ENCODE measurements at places on chromosomes 1 and 21.

GRCh38 chr1:117897551-117897950, 31.9 kb downstream of the GDAP2 start:
- no peak for DNase-seq

DNA sequence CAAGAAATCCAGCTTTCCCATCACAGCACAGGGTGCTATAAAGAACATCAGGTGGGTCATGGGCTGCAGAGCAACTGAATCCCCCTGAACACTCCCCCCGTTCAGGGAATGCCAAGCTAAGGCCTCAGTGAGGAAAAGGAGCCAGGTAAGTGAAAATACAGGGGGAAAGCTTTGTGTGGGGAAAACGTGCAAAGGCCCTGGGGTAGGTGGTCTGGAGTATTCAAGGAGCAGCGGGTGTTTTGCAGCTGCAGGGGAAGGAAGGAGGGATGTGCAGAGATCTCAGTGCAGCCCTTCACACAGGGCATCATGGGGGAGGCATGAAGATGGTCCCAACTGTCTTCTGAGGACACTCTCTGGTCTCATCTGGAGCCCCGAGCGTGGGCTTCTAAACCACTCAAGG, 119.2 kb downstream of the ETS2 start:
- DNase-seq, result no peak

DNA sequence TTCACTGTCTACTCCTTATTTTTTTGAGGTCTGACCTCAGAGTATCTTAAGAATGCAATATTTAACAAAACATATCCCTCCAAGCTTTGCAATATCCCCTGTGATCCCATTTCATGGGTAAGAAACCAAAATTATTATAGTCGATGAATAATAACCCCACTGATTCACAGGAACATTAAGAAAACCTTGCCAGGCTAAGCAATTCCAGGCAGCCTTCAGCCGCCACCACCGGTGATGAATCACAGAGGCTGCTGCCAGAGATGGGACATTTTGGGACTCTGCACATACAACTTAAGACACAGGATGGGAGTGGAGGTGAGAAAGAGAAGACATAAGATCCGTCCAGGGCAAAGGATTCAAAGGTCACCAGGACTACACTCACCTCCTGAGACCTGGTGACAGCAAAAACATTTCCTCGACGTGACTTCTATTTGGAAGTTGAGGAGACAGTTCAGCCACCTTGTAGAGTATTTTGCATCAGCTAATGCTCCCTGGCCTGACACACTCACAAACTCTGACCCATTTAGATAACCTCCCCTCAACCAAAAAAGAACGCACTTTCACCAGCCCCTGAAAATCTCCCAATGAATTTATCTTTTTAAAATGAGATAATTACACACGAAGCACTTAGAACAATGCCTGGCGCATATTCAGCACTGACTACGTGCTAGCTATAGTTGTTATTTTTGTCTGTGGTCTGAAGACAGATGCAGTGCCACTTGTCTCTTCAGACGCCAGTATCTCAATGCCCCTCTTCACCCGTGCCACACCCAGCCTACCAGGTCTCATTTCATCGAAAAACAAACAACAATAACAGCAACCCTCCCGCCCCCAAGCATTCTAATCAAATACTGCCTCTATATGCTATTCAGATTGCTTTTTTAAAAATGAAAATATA, 17.8 kb upstream of the OVAAL start:
- DNase-seq, result no peak

DNA sequence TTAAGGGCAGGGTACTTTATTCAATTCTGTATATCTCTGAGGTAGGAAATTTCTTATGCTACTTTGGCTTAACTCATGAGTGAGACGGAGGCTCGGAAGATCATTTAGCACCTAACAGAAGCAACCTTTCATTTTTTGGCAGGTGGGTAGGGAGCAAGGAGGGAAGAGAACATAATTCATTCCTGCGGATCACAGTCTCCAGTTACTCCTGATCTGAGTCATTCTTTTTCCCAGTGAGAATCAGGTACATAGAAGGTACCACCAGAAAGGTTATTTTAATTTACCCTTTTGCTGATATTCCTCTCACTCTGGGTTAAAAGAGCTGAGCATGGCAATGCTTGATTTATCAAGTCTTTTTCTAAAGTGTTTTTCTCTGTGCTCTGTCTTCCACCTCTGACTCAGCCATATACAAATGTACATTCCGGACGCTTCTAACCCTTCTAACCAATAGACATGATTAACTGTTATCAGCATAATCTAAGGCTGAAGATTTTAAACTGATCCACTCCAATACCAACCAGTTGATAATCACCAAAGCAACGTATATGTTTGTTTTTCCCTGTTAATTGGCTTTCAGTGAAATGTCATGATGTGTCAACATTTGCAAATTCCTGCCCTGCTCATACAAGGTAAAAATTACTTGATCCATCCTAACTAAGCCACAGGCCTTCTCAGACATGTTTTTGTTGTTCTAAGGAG, 271.7 kb downstream of the DUSP10 start:
- DNase-seq, result no peak

GRCh38 chr1:224380003-224380402, 23.3 kb downstream of the CNIH4 start:
- no peak for DNase-seq

DNA sequence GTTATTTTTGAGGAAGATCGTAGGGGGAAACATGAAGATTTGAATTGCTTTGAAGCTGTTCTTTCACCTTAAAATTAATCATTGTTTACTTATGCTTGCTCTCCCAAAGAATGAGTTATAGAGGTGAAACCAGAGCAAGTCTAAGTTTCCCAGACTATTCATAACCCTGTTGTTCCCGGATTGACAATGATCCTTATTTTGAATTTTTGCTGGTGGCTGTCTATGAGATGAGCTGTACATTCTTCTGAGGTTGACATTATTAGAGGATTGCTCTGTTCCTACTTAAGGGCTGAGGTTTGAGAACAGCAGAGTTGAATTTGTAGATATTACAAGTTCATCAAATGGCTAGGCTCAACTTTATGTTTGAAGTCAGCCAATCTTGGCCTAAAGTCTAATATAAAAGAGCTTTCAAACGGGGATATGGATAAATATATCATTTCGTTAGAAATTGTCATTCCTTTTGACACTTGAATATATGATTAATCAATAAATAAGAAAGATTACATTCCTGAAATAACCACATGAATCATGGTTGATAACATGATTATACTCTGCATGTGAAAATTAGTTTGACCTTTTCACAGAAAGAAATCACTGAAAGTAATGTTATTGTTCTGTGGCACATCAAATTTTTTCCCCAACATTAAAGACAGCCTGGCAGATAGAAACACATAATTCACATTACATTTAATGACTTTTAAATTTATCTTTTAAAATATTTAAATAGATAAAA, 19.1 kb upstream of the PDE4B start:
- no peak for DNase-seq

DNA sequence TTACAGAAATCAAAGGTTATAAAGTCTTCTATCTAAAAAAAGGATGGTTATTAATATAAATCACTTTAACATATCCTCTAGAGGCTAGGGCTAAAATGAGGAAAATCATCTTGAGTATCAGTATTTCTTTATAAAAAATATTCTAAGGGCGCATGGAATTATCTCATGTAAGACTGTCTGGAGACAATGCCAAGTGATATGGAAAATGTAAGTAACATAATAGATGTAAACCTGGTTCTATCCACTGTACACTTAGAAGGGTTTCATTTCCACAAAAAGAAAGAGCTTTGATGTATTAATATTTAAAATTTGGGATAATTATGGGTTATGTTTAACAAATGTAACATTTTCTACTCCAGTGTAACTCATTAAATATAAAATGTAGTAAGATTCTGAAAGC, 95.9 kb upstream of the DPH5 start:
- DNase-seq, result no peak

- DNase-seq, result no peak
Observed at GRCh38 chr1:177354247-177354646, 183.5 kb downstream of the BRINP2 start.

DNA sequence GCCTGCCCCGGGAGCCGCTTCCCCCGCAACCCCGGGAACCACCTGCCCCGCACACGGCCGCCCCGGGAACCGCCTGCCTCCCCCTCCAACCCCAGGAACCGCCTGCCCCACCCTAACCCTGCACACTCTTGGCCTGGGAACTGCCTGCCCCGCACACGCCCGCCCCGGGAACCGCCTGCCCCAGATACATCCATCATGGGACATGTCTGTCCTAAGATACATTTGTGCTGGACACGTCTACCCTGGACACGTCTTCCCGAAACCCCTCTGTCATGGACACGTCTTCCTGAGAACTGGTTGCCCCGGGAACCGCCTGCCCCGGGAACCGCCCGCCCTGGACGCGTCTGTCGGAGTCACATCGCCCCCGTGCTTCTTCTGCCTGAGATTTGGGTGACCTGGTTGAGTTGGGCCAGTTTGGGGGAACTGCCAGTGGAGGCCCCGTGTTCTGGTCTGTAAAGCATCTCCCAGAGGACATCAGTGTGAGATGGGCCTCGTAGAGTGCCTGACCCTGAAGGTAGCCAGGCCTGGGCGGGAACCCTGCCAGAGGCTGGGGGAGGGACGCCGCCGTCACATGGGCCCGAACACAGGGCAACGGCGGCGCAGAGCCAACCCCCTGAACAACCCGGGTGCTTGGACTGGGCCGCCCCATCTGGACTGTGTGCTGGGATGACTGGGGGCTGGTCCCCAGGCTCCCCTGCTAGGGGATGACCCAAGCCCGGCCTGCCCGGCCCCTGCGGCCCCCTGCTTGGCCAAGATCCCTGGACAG, 3.6 kb downstream of the PERM1 start:
- DNase-seq, result no peak

GRCh38 chr1:211842518-211842917, 12.0 kb upstream of the LPGAT1 start:
- DNase-seq, result no peak

DNA sequence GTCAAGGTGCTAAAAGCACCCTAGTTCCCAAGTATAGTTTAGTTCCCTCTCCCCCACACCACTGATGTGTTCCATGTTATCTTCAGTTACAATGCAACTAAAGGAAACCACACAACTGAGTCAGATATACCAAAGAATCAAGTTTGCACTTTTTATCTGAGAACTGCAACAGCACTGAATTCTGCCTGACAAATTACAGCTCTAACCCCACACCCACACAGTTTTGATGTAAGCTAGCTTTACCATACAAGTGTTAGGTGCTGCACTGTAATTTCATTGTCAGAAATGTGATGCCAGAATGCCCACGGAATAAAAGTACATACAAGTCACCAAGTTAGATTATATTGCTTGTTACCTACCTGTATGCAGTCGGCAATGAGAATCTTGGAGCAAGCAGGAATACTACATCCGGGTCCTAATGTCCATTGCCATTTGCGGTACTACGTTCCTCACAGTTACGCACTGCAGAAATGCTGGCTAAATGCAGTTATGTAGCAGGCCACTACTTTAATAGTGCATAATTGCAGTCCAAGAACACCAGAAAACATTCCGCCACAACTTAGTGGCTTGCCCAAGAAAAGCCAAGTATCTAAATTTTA, 12.1 kb downstream of the SFPQ start:
- no peak for DNase-seq

DNA sequence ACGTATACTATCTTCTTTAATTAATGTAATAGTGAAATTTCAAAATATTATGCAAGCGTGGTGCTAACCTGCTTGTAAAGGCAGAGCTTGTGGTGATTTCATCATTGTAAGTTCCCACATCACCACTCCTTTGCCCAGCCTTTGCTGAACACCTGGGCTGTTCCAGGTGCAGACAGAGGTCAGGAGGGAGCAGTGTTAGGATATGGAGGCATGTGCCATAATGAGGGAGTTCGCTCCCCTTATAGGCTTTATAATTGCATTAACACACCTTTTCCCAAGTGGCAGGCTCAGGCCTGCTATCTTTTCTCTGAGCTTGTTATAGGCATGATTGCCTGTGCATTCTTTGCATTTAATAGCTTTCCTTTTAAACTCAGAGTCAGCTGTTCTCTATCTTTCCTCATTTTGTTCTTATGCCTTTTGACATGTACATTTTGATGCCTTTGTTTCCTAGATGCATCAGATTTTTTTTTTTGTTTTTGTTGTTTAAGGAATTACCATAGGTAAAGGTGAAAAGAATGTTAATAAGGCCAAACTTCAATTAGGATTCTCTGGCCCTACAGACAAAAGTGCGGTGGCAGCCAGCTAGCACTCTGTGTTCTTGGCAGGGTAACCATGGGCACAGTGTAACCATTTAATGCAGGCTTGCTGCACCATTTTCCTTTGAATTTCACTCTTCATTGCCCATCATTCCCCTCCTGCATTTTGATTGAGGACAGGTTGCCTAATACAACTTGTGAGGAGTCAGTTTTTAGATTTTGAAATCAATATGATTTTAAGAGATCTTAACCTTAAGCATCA, 12.6 kb downstream of the NPL start:
- no peak for DNase-seq

DNA sequence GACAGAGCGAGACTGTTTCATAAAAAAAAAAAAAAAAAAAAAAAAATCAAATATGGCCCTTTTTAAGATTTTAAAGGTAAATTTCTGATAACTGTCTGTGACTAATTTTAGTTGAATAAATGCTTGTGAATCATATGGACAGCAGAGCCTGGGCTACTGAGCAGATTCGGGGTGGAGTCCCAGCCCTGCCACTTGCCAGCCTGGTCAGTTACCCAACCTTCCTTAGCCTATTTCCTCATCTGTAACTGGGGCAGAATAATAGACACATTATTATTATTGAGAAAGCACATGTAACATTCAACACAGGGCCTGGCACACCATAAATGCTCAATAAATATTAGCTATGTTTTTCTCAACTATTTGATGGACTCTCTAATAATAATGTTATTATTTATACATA, 11.2 kb upstream of the H3-3A start:
- DNase-seq, result no peak

GRCh38 chr21:36454093-36454531, 25.8 kb downstream of the CLDN14 start:
- DNase-seq, result no peak

DNA sequence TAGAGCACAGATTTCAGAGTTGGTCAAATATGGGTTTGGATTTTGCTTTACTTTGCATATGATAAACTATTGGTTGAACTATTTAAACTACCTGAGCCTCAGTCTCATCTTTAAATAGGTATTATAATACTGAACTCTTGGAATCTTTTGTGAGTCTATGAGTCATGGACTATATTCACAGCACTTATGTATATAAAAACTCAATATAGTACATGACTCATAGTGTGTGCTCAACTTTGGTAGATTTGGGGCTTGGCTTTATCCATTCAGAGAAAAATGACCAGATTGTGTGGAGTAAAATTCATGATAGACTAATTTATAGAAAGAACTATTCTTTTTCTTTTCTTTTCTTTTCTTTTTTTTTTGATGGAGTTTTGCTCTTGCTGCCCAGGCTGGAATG, 28.7 kb downstream of the FCRL3 start:
- DNase-seq, result no peak

DNA sequence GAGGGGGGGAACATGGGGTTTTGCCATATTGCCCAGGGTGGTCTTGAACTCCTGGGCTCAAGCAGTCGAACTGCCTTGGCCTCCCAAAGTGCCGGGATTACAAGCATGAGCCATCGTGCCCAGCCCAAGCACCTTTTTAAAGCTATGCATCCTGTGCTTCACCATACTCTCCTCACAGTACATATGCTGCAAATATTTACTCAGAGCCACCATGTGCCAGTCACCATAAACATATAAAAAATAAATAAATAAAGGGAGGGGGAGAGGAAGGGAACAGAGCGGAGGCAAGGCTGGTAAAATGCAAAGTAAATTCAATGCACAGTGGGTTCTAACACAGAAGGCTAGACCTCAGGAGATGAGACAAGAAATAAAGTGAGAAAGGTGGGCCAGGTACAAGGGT, 64.7 kb downstream of the CAPZB start:
- DNase-seq, result no peak

GRCh38 chr1:243596431-243597062, 253.5 kb downstream of the AKT3 start:
- DNase-seq, result no peak

- no peak for DNase-seq
Observed at GRCh38 chr1:53728702-53729455, 10.1 kb downstream of the GLIS1 start.
